ENCODE measurements at places on chromosomes 13 and 19. TPM values are rescaled to one million over a fixed set of nuclear protein-coding genes. Genes with fewer than 3 reads are reported as not detected.
A peak's percentile ranks its signal among the peaks of the same experiment; 100 is the strongest.

- DNase-seq: no peak
Measured at GRCh38 chr13:50691681-50692263, 151.7 kb downstream of the DLEU7 start.

GRCh38 chr13:27293873-27294515 lies 23.4 kb downstream of the RASL11A start:
- DNase-seq: no peak

- DNase-seq: no peak
Measured at GRCh38 chr13:26847281-26847680, 86.7 kb upstream of the GPR12 start.

Gene ZIM2
- 24.1 TPM for total RNA-seq

GRCh38 chr13:102012299-102013293 lies 389.3 kb downstream of the FGF14 start:
- DNase-seq: no peak

Gene GIPC3
- 0.24 TPM for total RNA-seq

Gene ZNF600
- 35.2 TPM for total RNA-seq

DNA sequence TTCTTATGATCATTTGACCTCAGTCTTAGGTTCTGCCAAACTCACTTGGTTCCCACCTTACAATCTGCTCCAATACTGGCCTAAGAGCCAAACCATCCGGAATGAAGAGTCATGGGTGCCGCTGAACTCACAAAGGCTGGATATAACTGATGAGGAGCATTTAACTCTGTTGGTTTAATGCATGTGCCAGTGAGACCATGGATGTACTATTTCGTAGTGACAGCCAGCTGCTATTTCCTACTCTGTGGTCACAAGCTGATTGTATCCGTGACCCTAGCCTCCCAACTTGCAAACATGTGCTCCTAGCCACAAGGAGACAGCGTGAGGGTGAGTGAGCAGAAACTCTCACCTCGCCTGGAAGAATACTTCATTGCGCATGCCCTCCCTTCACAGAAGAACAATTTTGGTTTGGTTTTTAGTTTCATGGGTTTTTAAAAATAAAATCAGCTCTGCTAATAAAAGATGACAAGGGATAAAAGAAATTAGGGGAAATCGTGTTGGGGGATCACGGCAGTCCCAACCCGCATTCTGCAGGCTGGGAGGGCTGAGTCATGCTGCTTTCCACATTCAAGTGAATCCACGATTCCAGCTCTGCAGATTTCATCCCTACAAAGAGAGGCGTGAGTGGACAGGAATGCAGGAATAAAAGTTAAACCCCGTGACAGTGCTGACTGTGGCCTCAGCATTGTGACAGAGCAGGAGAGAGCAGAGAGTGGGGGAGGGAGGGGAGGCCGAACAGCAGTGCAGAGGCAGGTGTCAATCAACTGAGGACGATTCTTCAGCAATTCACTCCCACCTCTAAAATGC lies 66.8 kb upstream of the RAP2A start:
- peak; percentile 58 for DNase-seq

GRCh38 chr19:16779539-16780163 lies 49.5 kb upstream of the SIN3B start:
- no peak for DNase-seq

DNA sequence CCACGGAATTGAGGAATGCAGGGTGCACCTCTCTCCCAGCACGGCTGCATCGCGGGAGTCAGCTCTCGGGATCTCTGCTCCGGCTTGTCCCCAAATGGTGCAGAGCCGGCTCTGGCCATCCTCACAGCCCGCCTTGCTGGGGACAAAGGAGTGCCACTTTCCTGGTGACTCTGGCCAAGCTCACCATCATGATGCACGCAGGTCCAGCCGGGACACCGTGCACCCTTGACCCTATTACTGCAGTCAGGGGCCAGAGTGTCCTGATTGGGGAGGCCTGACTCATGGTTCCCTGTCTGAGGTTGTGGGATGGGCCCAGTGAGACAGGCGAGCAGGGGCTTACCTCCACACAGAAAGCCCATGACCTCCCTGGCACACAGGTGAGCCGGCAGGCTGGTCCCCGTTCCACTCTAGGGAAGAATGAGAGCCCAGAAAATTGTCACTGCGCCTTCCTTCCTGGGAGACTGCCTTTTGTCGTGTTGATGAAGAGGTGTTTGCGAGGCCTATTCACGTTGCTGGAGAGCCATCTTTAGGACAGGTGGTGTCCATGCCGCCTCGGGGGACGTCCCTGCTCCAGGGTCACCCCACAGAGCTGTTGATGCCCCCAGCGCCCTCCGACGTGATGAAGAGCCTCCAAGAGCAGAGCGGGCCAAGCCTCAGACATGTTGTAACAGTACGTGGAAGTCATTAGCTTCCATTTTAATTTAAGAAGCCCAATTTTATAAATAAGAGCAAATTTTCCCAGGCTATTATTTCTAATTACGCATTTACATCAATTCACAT lies 18.5 kb upstream of the VSTM2B start:
- no peak for DNase-seq

GRCh38 chr19:3931041-3931440 lies 1.8 kb upstream of the NMRK2 start:
- no peak for DNase-seq

DNA sequence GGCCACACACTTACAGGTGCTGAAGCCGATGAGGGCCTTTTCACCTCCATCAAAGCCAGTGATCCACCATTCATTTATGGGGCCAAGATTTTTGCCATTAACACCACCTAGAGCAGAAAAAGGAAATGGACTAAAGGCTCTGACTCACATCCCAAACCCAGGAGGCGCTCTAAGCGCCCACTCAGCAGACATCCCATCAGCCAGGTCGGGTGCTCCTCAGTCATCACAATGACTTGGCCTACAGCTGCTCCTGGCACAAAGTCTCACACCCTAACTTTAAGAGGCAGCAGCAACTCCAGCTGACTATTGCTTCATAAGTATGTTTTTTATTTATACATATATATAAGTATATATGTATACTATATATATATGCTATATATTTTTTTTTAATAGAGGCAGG lies 36.1 kb upstream of the EIF3G start:
- DNase-seq: no peak

Gene LSR
- total RNA-seq: 4.1 TPM

- peak; percentile 5 for DNase-seq
Measured at GRCh38 chr13:52665325-52665724, 12.7 kb downstream of the SUGT1 start.

- DNase-seq: no peak
Measured at GRCh38 chr13:110771194-110771593, 57.7 kb downstream of the ING1 start.

DNA sequence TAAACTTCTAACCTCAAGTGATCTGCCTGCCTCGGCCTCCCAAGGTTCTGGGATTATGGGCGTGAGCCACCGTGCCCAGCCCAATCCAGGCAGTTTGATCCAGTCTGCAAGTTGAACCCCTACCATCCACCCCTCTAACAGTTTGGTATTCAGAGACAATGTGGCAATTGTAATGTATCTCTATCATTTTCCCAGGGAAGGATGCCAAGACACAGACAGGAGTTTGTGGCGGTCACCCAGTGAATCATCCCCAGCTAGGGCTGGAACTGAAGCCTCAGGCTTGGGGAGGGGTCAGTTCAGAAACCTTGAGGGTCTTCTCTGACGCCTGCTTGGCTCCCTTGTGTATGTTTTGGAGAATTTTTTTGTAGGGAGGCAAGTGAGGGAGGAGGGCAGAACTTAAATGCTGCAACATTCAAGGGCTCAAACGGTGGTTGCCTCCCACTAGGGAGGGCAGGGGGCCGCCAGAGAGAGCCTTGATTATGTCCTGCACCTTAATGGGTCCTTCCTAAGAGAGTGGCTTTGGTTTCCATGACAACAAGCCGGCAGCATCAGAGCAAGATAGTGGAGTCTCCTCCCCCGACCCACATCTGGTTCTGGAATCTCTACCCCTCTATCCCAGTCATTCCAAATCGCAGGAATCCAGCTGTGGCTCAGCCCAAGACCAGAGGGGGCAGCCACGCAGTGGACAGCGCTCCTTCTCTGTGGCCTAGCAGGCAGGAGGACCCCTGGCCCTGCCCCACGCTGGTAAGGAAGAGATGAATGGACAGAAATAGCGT lies 14.9 kb upstream of the FEM1A start:
- no peak for DNase-seq

Gene FFAR2
- total RNA-seq: 0.72 TPM

Gene NLRP4
- total RNA-seq: 0.24 TPM

- DNase-seq: peak; percentile 39
Measured at GRCh38 chr19:4807188-4807587, 15.7 kb downstream of the FEM1A start.

DNA sequence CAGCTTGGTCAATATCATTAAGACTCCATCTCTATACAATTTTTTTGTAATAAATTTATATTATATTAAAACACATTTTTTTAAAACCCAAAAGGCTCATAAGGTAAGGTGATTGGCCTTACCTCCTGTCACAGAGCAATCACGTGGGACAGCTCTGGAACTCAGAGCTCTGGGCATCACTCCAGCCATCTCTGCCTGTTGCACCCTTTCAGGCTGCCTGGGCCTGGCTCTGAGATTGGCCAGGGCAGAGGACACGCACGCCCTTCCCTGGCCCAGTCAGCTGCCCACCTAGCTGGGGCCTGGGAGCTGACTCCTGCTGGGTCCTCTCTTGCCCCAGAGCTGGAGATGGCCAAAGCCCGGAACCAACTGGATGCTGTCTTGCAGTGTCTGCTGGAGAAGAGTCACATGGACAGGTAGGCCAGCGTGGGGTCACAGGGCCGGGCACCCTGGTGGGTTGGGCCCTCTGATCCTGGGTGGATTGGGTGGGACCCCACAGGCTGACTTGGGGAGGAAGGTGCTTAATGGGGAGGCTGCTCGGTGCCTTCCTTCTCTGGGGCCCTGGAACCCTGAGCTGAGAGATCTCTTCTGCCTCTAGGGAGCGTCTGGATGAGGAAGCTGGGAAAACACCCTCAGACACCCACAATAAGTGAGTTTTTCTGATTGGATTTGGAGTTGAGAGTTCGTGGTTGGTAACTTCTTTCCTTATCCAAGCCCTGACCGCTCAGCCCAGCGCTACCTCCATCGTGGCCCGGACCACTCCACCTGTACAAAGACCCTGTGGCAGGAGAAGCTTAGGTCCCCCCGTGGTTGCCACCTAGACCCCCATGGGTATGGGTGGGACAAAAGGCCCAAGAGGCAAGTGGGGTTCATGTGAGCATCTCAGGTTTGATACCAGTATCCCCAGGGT lies 3.7 kb downstream of the LIN37 start:
- no peak for DNase-seq

DNA sequence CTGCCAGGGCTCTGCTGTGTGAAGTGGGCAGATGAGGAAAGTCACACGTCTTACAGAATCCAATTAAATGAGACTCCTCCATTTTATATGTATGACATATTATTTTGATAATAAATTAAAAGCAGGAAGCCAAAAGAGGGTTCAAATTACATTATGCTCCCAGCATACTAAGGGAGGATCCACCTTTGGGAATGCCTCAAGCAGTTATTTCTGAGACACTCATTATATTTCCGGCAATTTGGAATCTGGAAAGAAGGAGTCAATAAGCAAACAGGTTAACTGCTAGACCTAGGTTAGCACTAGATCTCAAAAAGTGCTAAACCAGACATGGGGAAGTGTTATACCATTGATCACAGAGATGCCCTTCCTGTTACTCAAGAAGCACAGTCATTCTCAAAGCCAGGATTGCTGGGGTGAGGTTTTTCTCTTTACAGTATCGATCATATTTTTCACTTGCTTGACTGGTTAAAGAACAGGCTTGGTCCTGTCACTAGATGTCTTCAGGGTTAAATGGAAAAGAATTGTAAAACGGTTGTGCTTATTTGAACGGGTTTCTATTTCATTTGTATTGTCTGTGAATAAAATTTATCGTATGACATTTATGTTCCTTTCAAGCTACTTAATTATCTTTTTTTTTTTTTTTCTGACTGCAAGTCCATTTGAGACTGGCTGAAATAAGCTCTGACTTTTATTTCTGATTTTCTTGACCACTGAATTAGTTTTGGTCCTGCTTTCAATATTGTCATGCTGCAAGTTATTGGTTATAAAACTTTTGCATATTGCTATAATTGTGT lies 523.2 kb downstream of the KLF12 start:
- DNase-seq: peak; percentile 15
